Stimulated activated CD4-positive, alpha-beta T cell treated with anti-CD3 and anti-CD28 coated beads, Interleukin-1b, Interleukin-23, amount 100 ng/mL, for 1 hour (primary cell): ENCODE measurements at places on chromosomes 11 and 22.

GRCh38 chr11:32420937-32421901 lies 14.1 kb downstream of the WT1 start:
- DNase-seq, result no peak

- no peak for DNase-seq
These were observed 10.7 kb upstream of the ACCSL start for GRCh38 chr11:44036811-44037657.

GRCh38 chr22:44648085-44648820 lies 53.8 kb upstream of the PRR5 start:
- no peak for DNase-seq

GRCh38 chr11:44875037-44875436 lies 75.6 kb downstream of the TP53I11 start:
- DNase-seq, result no peak

DNA sequence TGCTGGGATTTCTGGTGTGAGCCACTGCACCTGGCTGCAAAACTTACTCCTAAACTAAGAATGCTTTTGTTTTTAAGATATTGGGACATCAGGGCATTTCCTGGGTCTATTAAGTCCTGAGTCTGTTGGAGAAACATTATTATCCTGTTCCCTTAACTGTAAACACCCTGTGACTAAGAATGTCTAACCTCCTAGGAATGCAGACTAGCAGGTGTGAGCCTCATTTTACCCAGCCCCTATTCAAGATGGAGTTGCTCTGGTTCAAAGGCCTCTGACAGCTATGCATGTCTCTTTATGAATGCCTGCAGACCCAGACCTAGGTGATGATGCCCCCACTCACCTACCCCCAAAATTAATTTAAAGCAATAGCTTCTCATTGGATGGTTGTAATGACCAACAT lies 46.2 kb downstream of the DEPDC5 start:
- no peak for DNase-seq

DNA sequence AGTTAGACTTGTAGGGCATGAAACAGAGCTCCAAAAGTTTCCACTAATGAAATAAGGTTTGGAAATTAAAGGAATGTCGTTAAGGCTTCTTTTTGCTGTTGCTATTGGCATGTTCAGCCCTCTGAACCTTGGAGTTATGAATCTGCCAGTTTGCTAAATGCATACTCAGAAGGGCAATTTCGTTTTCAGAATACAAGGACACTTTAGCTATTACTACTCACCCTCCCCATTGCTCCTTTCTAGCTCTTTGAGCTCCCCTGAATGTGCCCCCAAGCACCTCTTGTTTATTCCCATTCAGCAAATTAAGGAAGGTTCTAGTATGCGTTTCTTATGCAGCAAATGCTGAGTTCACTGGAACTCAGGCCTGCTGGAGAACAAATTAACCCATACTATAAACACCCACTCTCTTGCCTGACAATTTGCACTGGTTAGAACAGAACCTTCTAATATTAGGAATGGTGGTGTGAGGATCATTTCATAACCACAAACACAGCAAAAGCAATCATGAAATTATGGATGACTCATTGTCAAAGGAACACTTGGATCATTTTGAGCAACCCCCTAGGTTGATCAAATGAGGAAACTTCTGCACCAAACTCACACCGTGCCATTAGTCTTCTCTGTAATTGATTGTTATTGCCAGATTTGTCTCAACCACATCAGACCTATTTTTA lies 26.2 kb upstream of the LIN7C start:
- no peak for DNase-seq

GRCh38 chr22:38775656-38776055 lies 18.3 kb downstream of the DNAL4 start:
- no peak for DNase-seq

DNA sequence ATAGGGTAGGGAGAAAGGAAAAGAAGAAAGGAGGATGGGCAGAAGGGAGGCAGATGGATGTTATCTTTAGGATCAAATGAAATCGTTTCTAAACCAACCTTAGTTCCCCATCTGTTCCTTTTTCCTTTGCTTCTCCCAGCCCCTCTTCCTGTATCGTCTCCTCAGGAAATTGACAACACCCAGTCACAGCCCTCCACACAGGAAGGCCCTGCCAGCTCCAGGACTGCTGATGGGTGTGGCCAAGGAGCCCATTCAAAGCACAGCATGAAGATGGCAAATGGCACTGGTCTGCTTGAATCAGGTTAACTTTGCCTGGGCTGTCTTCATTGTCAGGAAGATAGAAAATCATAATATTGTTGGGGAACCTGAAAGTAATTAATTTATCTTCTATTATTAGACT lies 164.8 kb downstream of the C11orf87 start:
- no peak for DNase-seq

DNA sequence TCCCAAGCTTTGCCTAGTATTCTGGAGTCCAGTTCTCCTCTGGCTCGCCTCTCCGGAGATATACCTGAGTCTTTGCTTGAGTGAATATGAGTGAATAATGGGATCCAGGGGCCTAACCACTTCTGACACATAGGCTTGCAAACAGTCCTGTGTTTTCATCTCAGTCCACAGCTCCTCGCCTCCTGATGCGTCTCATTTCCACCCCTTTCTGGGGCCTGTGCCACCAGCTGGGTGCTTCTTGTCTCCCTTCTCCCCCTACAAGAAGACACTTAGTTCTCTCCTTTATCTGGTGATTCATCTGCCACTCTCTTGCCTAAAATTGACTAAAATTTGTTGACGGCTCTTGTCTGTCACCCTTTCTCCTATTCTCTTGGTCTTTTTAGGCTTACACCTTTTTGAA lies 44.6 kb downstream of the SFI1 start:
- no peak for DNase-seq

DNA sequence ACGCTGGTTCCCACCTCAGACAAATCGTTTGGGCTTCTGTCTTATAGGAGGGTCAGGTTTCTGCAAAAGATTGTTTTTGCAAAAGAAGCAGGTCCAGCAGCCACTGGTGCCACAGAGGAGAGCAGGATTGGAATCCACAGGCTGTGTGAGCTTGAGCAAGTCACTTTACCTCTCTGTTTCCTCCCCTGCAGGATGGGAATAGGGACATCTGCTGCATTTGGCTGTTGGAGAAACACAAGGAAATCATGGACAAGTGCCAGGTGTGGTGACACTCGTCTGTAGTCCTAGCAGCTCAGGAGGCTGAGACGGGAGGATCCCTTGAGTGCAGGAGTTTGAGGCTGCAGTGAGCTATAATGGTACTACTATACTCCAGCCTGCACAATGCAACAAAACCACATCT lies 422.6 kb downstream of the MN1 start:
- no peak for DNase-seq

DNA sequence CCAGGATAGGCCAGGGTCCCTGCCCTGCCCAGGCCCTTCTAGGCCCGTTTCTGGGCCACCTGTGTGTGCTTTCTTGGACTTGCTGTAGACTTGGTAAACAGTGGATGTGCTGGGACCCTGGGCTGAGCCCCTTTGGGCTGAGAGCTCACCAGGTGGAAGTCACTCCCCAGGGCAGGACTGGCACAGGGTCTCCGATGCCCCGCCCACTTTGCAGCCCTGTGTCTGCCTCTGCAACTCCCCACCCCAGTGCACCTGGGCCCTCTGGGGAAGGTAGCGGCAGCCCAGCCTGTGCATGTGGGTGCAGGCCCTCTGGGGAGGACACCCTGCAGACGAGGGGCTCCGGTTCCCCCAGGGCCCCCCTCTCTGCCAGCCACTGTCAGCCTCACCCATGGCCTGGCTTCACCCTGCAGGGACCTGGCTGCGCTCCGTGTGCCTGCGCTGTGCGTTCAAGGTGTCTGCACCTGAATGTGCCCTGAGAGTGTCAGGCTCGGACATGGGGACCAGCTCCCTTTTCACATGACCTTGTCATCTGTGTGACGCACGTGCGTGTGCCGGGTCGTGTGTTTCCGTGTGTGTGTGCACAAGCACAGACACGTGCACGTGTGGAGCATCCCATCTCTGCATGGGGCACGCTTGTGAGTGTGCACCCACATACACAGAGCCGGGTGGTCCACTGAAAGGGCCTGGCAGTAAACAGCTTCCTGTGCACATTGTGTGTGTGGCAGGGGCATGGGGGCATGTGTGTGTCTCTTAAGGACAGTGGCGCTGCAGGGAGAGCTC lies 118.5 kb downstream of the KCNQ1OT1 start:
- DNase-seq, result no peak

GRCh38 chr11:115598257-115598901 lies 94.2 kb upstream of the CADM1 start:
- DNase-seq, result no peak

- no peak for DNase-seq
These were observed 20.3 kb downstream of the PPM1F start for GRCh38 chr22:21932347-21932746.

DNA sequence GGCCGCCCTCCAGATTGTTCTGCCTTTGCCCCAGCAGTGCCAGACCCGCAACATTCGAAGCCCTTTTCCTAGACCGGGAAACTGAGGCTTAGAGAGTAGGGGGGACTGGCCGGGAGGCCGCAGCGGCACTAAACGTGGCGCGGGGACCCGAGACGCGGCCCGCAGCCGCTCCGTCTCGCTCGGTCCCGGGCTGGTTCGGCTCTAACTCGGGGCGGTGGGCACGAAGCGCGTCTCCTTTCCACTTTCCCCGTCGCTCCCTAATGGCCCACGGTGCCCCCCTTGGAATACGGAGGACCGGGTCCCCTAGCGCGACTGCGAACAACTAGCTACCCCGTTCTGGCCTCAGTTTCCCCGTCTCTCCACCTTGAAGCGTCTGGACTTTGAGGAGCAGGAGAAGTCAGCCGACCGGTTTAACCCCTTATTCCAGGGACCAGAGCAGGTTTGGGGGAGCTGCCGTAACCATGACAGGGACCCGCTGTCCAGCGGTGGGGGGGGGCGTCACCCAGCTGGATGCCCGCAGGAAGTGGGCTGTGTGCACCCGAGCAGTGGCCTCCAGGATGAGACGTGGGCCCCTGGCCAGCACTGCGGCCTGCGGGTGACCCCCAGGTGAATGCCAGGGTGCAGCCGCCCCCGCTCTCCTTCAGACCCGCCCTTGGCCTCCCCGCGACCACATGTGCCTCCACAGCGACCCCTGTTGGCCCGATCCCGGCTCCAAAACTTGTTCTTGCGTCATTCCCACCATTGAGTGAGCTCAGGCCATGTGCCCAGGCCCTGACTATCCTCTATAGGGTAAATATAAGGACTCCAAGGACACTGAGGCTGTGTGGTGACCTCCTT lies 1.1 kb downstream of the CDC42EP1 start:
- peak; percentile 36 for DNase-seq

- DNase-seq, result no peak
These were observed 116.9 kb upstream of the LDLRAD3 start for GRCh38 chr11:35826949-35827348.

- DNase-seq, result no peak
These were observed 132.7 kb upstream of the SESN3 start for GRCh38 chr11:95363708-95364107.

- no peak for DNase-seq
These were observed 33.7 kb downstream of the RNF121 start for GRCh38 chr11:71962428-71963038.

GRCh38 chr11:45322891-45323600 lies 36.9 kb upstream of the SYT13 start:
- no peak for DNase-seq

DNA sequence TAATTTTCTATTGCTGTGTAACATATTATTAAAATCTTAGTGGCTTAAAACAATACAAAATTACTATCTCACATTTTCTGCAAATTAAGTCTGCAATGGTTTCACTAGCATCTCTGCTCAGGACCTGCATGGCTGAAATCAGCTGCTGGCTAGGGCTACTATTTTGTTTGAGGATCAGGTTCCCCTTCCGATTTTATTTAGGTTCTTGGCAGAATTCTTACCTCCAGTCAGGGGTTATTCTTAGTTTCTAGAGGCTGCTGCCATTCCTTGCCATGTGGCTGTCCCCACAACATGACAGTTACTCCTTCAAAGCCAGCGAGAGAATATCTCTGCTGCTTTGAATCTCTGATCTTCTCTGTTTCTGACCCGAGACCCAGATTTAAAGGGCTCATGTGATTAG lies 424.5 kb upstream of the ANO5 start:
- DNase-seq, result no peak
